A549 (cell line): ENCODE measurements at places on chromosomes 6 and 20.

DNA sequence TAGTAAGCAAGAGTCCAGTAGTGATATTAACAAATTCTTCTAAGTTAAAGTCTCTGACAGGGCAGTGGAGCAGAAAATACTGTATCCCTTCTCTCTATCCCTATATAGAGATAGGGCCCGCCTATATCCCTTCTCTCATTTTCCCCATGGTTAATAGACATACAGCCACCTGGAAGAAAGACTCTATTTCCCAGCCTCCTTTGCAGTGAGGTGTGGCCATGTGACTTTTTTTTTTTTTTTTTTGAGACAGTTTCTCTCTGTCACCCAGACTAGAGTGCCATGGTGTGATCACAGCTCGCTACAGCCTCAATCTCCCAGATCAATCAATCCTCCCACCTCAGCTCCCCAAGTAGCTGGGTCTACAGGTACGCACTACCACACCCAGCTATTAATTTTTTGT is 16.7 kb upstream of the CDK5RAP1 start:
- DNase-seq: no peak

DNA sequence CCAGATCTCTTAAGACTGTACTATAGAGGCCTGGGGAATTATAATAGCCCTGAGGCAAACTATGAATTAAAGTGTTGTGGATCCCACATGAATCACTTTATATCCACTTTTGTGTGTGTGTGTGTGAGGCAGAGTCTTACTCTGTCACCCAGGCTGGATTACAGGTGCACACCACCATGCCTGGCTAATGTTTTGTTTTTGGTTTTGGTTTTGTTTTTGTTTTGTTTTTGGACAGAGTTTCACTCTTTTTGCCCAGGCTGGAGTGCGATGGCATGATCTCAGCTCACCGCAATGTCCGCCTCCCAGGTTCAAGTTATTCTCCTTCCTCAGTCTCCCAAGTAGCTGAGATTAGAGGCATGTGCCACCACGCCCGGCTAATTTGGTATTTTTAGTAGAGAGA is 32.2 kb upstream of the MICB start:
- DNase-seq: no peak

- peak; percentile 12 for DNase-seq
Observed at GRCh38 chr20:4633780-4634179, 87.9 kb upstream of the PRND start.

DNA sequence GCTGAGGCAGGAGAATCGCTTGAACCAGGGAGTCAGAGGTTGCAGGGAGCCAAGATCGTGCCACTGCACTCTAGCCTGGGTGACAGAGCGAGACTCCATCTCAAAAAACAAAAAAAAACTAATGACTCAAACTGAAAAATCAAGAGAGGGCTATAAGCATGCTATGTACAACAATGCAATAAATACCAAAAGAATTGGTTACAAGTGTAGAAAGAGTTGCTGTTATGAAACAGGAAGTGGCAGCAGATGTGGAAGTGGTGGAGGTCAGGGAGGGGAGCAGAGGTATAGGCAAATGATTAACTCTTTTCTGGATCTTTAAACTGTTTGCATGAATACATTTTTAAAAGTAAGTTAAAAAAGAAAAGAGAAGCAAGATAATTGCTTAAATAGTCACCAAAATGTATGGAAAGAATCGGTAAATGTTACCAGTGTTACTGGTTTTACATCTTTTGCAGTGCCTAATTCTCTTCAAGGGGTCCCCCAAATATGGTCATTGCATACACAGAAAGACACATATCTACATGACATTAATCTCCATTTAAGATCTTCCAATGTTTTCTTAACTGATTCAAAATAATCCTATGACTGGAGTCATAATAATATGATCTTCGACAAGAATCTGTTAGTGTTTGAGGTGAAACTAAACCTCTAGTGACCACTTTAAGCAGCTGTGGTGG is 15.0 kb downstream of the CALHM6 start:
- DNase-seq: no peak

GRCh38 chr20:922781-923180 is 6.6 kb upstream of the ANGPT4 start:
- DNase-seq: no peak

DNA sequence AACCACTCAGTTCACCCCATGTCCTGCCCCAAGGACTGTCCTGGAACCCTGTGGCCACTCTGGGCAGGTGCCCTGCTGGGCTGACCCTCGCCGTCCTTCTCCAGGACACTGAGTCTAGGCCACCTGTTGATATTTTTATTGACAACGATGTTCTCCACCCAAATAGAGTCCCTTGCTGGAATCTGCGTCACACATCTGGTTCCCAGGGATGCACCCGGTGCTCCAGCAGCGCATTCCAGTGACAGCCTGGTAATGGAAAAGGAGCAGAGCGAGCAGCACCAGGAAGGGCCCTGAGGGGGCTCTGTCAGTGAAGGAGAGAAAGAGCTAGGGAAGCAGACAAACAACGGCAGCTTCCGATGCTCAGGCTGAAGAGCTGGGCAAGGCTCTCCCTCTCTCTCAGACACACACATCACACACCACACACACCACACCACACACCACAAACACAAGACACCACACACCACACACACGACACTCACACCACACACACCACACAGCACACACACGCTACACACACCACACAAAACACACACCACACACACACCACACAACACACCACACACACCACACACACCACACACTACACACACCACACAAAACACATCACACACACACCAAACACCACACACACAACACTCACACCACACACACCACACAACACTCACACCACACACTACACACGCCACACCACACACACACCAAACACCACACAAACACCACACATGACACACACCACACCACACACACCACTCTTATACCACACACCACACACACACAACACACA is 117.9 kb upstream of the THBS2 start:
- DNase-seq: peak; percentile 46

- no peak for DNase-seq
Observed at GRCh38 chr20:38161412-38161774, 3.7 kb downstream of the TGM2 start.

GRCh38 chr6:90148867-90149266 is 147.8 kb downstream of the BACH2 start:
- DNase-seq: no peak

DNA sequence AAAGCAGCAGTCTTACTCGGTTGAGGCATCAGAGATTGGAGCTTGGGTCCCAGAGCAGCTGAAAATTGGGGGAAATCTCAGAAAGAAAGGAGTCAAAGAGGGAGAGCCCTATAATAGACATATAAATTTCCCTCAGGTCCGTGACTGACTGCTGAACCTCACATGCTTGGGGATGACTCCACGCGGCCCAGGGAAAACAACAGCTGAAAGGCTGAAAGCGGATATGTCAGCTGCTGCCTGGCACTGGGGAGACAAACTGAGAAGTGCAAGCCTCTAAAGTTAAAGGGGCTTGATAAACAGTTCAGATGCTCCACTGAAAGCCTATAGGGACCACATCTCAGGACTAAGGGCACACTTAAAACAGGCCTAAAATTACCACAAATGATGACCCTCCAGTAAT is 255.9 kb upstream of the RIN2 start:
- no peak for DNase-seq

DNA sequence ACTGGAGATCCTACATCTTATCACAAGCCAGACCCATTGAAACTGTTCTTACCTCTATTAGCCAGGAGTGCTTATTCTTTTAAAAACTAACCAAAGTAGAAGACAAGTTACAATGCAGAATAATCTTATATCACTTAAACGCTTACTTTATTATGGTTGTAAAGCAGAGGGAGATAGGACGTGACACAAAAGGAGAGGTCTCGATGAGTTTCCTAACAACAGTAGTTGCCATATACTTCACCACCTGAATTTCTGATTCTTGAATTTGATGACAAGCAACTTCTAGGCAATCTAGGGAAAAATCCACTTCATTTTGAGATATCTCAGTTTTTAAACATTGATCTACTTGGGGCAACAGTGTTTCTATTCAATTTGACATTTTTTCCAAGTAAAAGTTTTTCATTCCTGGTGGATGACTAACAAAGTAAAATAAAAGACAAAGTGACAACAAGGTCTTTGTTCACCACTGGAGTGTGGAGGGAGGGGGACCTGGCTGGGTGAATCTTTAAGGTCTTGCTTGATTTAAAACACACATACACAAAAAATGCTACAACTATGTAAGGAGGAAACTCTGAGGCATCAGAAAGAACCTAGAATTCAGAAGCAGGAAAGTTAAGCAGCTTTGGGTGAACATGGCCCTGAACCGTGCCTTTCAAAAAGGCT is 110.9 kb downstream of the SMLR1 start:
- DNase-seq: no peak

GRCh38 chr6:170027647-170028043 is 263.2 kb downstream of the DLL1 start:
- DNase-seq: no peak

DNA sequence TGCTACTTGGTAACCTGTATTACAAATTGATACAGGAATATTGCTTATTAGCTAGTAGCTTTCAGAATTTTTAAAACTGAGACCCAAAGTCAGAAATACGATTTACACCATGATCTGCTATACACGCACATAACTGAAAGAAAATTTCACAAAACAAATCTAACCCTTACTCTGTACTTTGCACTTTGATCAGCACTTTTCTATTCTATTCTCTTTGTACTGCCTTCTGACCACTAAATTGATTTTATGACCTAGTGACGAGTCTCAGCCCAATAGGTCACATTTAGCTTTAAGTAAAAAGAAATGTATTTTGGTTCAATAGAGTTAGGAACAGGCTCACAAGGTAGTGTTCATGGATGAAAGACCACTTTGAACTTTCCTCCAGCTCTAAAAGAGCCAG is 252.5 kb downstream of the TBX18 start:
- DNase-seq: no peak

- DNase-seq: no peak
Observed at GRCh38 chr6:137715589-137716045, 151.4 kb upstream of the TNFAIP3 start.

DNA sequence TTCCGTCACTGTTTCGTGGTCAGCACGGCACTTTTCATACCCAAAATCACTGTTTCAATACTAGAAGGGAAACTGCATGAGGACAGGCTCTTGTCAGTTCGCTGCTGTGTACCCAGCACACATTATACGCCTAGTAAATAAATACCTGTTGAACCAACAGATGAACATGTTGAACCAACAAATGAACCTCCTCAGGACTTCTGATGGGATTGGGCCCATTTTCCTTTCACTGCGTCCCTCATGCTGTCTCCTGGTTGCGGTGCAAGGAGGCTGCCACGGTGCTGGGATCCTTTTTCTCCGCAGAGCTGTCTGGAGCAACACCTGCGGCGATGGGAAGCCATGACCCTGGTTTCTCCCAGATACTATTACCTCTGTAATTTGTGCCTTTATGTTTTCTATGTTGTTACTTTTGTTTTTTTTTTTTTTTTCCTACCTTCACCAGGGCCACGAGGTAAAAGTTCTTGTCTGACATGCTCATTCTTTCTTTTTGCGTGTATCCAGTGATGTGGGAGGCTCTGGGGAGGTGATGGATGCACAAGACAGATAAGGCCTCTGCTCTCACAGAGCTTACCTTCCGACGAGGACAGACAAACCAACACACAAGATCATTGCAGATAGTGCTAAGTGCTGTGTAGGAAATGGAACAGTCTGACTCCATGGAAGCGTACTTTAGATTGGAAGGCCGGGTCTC is 1.1 kb downstream of the VAPB start:
- DNase-seq: no peak

- DNase-seq: no peak
Observed at GRCh38 chr6:2794171-2794730, 29.1 kb downstream of the WRNIP1 start.

- peak; percentile 68 for DNase-seq
Observed at GRCh38 chr6:35688605-35689322, at the start of gene FKBP5. Gene FKBP5, minus strand, starts transcription at chr6:35688915. Its CDS starts 46,091 bp downstream, at chr6:35642824.

- peak; percentile 87 for DNase-seq
Observed at GRCh38 chr20:50415516-50416268, 94.5 kb upstream of the PTPN1 start.

GRCh38 chr6:132505158-132505557 is 7.8 kb downstream of the STX7 start:
- no peak for DNase-seq

GRCh38 chr6:45445364-45445748 is 67.6 kb upstream of the SUPT3H start:
- DNase-seq: no peak

DNA sequence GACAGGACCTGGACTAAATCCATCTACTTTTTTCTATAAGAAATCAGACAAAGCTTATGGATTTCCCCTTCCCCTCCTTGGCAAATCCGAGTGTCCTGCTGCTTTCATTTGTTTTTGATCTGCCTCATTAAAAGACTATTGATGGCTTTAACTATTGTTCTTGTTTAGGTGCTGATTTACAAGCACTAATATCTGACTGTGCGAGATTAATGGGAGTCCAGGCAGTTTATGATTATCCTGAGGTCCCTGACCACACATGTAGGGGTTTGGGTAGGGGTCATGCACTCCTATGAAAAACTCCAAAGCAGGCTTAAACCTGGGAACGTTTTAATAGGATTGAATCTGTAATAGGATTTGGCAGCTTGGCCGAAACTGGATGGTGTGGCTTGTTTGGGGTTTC is 317.5 kb upstream of the POU3F2 start:
- DNase-seq: no peak

GRCh38 chr6:1821513-1822183 is 211.9 kb downstream of the FOXC1 start:
- DNase-seq: no peak

DNA sequence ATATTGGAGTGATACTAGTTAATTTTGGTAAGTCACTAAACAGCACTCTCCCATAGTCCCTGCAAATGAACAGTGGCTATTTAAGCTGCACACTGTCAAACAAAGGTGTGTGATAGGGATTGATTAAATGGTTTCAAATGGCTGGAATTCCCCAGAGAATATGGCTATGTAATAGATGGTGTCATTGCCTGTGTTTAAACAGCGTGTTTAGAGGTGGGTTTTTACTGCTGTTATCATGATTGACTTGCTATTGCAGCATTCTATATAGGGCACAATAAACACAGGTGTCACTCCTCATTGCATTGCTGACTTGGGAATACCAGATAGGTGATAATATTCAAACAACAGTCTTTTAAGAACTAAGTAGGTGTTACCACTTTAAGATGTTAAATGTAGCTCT is 171.7 kb upstream of the MAN1A1 start:
- DNase-seq: no peak
